ENCODE measurements at places on chromosomes 2 and 18.

GRCh38 chr2:187500585-187501359 is 52.7 kb upstream of the CALCRL start:
- DNase-seq = no peak

GRCh38 chr2:235357881-235358280 is 136.0 kb upstream of the AGAP1 start:
- no peak for DNase-seq

- no peak for DNase-seq
Measured at GRCh38 chr2:84701880-84702279, 179.0 kb downstream of the TRABD2A start.

DNA sequence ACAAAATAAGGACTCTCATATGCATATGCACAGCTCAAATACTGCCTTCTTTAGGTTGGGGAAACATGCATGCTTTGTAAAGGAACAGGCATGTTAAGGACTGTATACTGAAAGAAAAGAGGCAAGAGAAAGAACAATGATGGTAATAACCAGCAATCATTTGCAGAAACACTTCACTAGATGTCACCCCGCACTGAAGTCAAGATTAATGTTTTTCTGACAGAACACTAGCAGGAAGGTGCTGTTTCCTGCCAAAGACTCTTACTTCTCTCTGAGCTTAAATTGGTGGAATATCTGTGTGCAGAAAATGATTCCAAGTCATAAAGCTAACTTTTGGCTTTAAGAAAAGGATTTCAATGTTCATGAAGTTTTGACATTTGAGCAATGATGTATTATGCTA is 19.3 kb upstream of the CSRNP3 start:
- DNase-seq = no peak

DNA sequence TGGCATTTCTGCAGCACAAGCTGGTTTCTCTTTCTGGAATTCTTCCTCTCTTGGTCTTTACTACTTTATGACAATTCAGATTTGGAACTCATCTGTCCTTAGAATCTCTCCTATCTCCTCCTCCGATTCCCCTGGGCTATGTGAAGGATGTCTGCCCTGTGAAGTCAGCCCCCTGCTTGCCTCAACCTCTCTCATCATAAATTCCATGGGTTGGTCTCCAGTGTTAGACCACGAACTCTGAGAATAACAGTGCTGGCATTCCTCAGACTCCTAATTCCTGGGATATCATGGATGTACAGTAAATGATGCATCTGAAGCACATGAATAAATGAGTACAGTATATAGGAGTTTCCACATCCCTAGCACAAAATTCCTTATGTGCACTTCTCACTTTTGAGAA is 21.0 kb upstream of the CYRIA start:
- no peak for DNase-seq

- no peak for DNase-seq
Measured at GRCh38 chr2:1974397-1974796, 230.1 kb upstream of the PXDN start.

DNA sequence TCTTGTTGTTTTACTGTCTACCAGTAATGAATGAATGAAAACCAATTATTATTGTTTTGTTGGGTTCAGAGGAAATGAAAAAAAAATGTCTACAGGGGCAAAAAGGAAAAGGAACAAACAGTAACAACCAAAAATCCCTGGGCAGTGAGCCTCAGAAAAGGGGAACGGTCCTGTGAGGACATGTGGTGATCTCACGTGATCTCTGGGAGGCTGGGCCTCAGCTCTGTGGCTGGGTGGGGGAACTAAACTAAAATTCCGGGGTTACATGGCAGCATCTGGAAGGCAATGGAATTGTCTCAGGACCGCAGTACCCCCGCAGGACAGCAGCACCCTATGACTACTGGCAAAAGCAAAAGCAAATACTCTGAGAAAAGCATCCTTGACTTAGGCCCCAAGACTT is 80.1 kb downstream of the AFF3 start:
- DNase-seq = no peak

DNA sequence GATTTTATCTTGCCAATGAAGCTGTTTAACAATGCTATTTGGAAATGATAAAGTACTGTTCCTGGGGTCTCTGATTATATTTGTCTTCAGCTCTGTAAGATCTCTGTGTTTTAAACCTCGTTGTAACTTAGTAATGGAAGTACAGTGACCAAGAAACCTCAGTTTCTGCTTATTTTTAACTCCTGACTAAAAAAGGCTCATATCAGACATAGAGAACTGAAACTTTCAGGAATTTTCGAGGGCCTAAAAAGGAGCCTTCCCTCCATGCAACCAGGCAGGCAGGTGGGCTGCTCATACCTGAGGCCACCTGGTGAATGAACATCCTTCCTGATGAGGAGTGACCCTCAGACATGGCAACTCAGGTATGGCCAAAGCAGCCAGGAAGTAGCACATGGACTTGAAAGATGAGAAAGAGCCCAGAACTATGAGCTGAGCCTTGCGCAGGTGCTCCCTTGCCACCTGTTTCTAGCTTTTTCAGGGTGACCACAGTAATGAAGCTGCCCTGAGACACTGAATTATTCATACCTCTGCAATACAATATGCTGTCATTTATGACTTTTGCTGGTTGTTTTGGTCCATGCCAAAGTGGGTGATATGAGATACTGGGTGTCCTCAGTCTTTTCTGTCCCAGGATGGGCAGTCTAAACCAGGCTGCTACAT is 23.9 kb downstream of the MYO3B start:
- DNase-seq = no peak

GRCh38 chr2:55431982-55432627 is 12.4 kb upstream of the CCDC88A start:
- DNase-seq = no peak

GRCh38 chr2:11235583-11235982 is 80.3 kb downstream of the SLC66A3 start:
- DNase-seq = no peak

DNA sequence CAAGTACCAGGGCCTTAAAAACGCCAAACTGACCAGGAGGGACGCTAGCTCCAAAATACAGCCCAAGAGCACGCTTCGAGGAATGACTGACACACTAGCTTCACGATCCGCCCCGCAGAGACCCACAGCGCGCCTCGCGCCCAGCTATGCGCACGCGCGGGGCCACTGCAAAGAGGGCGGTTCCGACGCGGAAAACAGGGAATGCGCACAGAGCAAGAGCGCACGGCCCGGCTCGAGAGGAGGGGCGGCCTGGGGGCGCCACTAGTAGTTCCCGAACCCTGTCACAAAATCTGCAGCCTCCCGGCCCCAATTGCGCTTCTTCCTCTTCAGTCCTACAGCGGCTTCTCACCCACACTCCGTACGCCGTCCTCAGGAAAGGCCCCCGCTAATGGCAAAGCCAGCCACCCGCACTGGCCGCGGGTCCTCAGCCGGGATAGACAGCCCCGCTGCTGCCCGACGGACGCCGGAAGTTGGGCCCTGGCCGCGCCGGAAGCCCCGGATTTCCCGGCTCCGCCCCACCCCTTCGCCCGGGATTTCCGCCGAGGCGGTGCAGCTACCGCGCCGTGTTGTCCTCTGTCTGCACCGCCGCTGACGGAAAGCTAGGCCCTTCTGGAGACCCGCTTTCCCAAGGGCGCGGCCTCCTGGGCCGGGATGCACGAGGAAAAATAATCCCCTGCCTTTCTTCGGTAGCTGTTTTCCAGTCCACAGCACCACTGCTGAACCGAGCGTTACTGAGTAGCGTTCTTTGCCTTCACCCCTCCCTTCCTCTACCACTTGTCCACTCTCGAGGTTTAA is at the start of gene HDHD2:
Gene HDHD2 (minus strand): TSS at position 472 of the 795 bp plus-strand sequence. CDS start 14,061 bp downstream, outside the sequence.
- DNase-seq = peak; percentile 87

GRCh38 chr18:79533591-79533990 is 137.9 kb downstream of the NFATC1 start:
- DNase-seq = peak; percentile 3

- DNase-seq = no peak
Measured at GRCh38 chr2:176479961-176480360, 210.7 kb downstream of the MTX2 start.

DNA sequence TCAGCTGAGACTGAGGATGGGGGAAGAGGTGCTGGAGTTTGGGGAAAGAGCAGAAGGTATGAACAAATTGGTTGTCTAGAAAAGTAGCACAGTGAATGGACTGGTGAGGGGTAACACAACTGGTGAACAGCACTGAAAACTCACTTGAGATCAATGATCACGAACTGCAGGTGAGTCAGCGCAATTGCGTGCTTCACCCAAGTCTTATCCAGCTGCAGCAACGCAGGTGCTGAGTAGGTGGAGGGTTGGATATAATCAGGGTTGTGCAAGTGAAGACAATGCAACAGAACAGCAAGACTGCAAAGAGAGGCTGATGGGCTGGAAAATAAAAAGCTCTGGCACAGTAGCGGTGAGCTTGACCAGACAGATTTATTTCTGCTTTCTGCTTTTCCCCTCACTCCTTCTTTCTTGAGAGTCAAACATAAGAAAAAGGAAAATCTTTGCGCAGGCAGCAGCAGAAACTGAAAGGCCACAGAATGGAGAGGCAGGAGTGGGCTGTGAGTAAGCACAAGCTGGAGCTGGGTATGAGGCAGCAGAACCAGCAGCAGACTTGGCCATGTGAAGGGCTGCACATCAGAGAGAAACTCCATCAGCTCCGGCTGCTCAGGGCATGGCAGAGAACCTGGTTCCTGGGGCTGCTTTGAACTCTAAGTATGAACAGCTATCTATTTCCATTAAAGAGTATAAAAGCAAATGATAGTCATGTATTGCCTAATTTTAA is 99.4 kb upstream of the ARL5A start:
- DNase-seq = no peak

GRCh38 chr2:176178757-176179295 is 9.6 kb upstream of the HOXD1 start:
- no peak for DNase-seq

DNA sequence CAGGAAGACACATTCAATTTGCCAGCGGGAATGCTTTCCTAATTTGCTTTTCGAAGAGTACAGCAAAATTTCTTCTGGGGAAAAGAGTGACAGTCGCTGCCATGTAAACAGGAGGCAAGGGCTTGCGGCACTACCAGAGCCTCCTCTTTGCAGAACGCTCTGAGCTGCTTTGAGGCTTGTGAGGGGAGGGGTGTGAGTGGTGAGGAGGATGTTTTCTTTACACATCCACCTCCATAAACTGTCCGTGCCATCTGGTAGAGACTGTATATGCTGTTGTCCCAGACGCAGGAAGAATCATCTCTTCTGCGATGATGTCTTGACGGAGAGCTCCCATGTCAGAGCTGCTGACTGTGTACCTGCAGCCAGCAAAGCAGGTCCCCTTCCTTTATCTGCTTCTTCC is 138.0 kb downstream of the SOCS6 start:
- DNase-seq = no peak

DNA sequence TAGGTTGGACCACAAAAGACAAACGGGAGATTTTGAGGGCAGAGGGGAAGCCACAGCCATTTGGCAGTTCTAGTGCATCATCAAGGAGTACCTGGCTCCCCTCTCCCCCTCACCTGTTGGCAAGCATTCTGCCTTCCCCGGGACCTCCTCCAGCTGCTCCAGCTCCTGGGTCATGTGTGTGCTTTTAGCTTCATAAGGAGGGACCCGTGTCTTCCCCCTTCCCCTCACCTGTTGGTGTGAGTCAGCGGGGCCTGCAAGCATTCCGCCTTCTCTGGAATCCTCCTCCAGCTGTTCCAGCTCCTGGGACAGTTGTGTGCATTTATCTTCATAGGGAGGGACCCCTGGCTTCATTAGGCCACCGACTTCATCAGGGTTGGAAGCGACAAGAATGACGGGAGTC is 58.8 kb downstream of the SPP2 start:
- DNase-seq = no peak

GRCh38 chr18:57748770-57749603 is 54.1 kb downstream of the ATP8B1 start:
- no peak for DNase-seq

DNA sequence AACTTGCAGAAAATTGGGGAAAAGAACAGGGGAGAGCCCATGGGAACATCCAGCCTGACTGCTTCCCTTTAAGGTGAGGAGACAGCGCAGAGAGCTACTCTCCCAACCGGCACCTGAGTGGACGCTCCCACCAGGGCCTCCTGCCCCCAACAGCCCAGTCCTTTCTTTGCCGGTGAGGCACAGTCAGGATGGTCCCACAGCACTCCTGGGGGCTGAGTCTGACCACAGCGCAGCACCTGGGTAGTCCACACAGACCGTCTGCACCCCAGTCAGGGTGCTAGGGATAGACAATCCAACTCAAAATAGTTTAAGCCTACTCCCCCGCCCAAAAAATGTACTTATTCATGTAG is 74.5 kb downstream of the MEX3C start:
- no peak for DNase-seq

DNA sequence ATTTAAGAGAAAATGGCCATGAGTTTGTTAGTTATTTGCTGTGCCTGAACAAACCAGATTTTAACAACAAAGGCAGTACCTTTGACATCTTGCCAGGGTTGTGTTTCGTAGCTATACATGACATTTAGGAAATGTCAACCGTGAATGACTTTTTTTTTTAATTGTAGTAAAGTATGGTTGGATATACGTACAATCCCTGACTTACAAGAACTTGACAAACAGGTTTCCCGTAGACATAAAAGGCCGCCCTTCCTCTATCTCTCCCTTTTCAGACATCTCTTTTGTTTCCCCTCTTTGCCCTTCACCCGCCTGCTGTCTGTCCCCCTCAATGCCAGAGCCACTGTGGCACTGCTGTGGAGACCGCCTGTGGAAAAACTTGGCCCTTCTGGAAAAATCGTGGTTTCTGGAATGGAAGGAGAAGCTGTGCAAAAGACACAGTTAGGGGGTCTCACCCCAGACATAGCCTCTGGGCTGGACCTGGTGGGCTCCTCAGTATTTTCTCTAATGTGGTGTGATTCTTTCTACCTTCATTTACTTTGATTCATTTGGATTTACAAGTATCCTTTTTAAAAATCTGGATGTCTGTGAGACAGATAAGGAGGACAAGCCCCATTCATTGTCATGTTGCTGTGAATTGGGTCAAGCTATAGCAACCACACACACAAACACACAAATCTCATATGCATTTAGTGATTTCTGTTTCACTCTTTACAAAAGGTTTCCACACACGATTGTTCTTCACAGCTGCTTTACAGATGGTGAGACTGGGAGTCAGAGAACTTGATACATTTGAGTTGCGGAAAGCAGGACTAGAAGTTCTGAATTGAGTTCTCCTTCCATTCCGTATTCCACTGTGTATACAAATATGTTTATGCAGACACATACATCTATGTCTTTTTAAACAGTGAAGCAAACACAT is 48.6 kb downstream of the SPATS2L start:
- no peak for DNase-seq

DNA sequence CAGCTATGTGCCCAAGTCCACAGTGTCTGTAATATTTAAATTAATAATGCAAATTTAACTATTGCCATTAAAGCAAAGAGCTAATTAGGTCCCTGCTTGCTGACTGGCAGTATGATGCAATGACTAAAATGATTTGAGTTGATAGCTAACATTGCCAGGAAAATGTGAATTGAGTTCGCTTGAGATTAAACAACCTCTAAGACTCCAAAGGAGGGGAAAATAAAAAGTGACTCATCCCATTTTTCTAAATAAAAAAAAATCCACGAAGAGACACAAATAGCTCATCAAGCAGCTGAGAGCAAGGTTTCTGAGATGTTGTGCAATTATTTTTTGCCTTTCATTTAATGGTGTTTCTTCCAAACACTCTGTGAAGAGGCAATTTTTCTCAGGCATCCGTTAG is 413.0 kb downstream of the MTX2 start:
- DNase-seq = no peak

All from WTC11 (cell line).